ENCODE measurements at places on chromosomes 1 and 21. TPM values are rescaled to one million over a fixed set of nuclear protein-coding genes. Genes with fewer than 3 reads are reported as not detected.
A peak's percentile ranks its signal among the peaks of the same experiment; 100 is the strongest.

The ENSA gene
- total RNA-seq: 224 TPM

The FCN3 gene
- total RNA-seq: 2.4 TPM

The MTARC2 gene
- 4.7 TPM for total RNA-seq

The COA7 gene
- 15.6 TPM for total RNA-seq

The LRRN2 gene
- total RNA-seq: 4.8 TPM

The MARK1 gene
- total RNA-seq: 3.2 TPM

The DSCAM gene
- total RNA-seq: not detected

DNA sequence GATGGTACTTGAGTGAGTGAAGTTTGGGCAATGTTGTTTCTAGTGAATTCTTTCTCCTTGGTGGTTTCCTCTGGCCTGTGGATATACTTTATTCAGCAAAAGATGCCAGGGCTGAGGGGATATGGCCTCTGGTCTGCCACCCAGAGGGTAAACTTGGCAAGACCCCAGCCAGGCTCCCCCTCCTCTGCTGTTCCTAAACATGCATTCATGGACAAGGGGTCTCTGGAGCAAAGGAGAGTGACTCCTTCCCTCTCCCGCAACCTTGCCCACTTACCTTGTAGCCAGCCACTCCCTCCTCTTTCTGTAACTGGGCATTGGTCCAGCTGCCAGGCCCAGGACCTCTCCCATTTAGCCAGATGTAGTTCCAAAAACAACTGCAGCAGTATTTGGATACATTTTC is 43.8 kb downstream of the RUNX3 start:
- H3K4me3 ChIP-seq: no peak overlapping the region
- DNase-seq: no peak
- H3K4me1 ChIP-seq: no peaks in the 10 kb centered on the region

DNA sequence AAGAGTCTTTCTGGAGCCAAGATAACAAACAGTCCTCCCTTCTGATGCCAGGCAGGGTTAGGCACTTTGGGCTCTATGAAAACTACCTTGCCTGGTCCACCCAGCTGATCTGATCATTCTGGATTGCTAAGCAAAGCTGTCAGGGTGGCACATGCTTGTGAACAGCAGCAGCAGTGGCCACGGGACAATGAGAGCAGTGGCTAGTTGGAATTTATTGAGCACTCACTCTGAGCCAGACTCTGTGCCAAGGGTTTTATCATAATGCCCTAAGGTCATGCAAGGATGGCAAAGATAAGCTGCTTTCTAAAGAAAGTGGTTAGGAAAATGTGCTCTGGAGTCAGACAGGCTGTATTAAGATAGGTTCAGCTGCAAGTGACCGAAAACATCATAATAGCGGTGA is 390.4 kb upstream of the VAMP3 start:
- H3K27ac ChIP-seq: no peak overlapping the region
- H3K27me3 ChIP-seq: no peaks in the 10 kb centered on the region
- DNase-seq: no peak

- no peak for DNase-seq
- H3K36me3 ChIP-seq: no peaks in the 10 kb centered on the region
- H3K27ac ChIP-seq: no peak overlapping the region
These were observed 8.1 kb downstream of the KAZN start for GRCh38 chr1:14606632-14607031.

- no peaks in the 10 kb centered on the region for H3K27me3 ChIP-seq
- H3K4me1 ChIP-seq: no peaks in the 10 kb centered on the region
- no peak for DNase-seq
- no peaks in the 10 kb centered on the region for H3K36me3 ChIP-seq
- H3K27ac ChIP-seq: peak overlapping the region; percentile 72
These were observed 553.0 kb downstream of the SMYD3 start for GRCh38 chr1:245953876-245954660.

GRCh38 chr1:172834609-172835008 is 175.7 kb downstream of the FASLG start:
- no peak overlapping the region for H3K4me3 ChIP-seq
- H3K27ac ChIP-seq: no peak overlapping the region
- H3K4me1 ChIP-seq: no peaks in the 10 kb centered on the region
- DNase-seq: no peak
- no peaks in the 10 kb centered on the region for H3K36me3 ChIP-seq

DNA sequence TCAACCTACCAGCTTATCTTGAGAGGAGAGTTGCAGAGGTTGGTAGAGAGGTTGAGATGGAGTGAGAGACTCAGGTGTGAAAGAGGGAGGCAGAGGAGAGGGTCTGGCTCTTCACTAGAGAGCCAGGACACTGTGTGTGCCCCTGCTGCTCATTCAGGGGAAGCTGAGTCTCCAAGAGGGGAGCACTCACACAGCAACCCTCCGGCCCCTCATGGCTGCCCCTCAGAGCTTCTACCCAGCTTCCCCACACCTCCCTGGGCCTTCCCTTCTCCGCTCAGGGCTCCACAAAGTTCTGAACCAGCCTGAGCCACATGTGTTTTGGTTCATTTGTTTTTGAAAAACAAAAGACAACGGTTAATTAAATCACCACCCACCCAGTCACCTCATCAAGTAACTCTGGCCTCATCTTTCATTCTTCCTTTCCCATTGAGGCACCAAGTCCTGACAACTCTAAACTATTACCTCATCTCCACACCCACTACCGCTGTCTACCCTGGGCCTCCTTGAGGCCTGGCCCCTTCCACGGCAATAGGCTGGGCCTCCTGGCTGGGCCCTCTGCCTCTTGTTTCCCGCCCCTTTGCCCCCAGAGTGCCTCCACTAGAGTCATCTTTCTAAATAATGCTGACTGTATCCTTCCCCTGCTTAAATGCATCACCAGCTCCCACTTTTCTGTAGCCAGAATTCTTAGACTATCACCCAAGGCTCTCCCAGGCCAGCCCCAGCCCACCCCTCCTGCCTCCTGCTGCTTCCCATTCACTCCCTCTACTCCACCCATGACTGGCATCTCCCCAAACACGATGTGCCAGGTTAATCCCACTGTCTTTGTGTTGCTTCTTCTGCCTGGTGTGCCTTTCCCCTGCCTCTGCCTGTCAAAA is 33.0 kb downstream of the TNNT2 start:
- no peaks in the 10 kb centered on the region for H3K36me3 ChIP-seq
- H3K4me3 ChIP-seq: no peak overlapping the region
- H3K4me1 ChIP-seq: no peaks in the 10 kb centered on the region

DNA sequence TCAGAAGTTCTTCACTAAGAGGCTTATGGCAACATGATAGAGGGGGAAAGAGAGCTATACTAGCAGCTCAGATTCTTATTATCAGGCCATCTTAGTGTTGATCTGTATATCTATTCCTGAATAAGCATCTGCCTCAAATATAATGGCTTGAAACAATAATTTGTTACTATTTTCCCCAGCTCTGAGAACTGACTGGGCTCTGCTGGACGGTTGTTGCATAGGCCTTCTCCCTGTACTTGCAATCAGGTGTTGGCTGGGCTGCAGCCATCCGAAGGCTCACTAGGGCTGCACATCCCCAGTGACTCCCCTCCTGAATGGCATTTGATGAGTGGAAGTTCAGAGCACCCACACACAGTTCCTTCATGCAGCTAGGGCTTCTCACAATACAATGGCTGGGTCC is 116.0 kb downstream of the PROX1 start:
- no peak for DNase-seq
- H3K36me3 ChIP-seq: no peaks in the 10 kb centered on the region
- no peak overlapping the region for H3K4me3 ChIP-seq
- H3K4me1 ChIP-seq: no peaks in the 10 kb centered on the region
- no peaks in the 10 kb centered on the region for H3K27me3 ChIP-seq
- H3K27ac ChIP-seq: no peak overlapping the region

- DNase-seq: no peak
- H3K27me3 ChIP-seq: no peaks in the 10 kb centered on the region
- H3K4me3 ChIP-seq: no peak overlapping the region
These were observed 273.1 kb upstream of the SNX7 start for GRCh38 chr1:98388441-98388840.

GRCh38 chr1:197472141-197472540 is 204.1 kb downstream of the CRB1 start:
- no peak overlapping the region for H3K27ac ChIP-seq
- no peaks in the 10 kb centered on the region for H3K4me1 ChIP-seq
- no peaks in the 10 kb centered on the region for H3K27me3 ChIP-seq
- no peaks in the 10 kb centered on the region for H3K36me3 ChIP-seq
- H3K4me3 ChIP-seq: no peak overlapping the region
- no peak for DNase-seq

DNA sequence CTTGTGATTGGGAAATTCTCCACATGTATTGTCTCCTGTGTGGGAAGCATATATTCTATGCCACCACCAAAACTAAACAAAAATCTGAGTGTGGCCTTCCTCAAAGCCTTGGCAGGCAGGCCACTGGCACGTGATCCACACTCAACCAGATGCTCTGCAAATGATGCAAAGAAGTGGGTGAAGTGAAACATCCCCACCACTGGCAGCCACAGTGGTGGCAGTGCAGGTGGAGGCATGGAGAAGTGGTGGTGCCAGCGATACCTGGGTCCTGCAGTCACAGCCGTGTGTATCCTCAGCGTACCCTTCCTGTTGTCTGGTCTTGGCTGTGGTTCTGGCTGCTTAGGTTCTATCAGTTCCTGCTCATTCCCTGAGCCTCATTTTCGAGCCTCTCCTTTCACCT is 65.2 kb downstream of the PLPPR5 start:
- no peak overlapping the region for H3K27ac ChIP-seq
- no peak overlapping the region for H3K4me3 ChIP-seq
- DNase-seq: no peak
- H3K36me3 ChIP-seq: no peaks in the 10 kb centered on the region
- H3K27me3 ChIP-seq: no peaks in the 10 kb centered on the region

- no peak overlapping the region for H3K27ac ChIP-seq
- H3K4me3 ChIP-seq: no peak overlapping the region
- no peaks in the 10 kb centered on the region for H3K27me3 ChIP-seq
- DNase-seq: no peak
These were observed 358.7 kb downstream of the BARHL2 start for GRCh38 chr1:90358448-90358847.

DNA sequence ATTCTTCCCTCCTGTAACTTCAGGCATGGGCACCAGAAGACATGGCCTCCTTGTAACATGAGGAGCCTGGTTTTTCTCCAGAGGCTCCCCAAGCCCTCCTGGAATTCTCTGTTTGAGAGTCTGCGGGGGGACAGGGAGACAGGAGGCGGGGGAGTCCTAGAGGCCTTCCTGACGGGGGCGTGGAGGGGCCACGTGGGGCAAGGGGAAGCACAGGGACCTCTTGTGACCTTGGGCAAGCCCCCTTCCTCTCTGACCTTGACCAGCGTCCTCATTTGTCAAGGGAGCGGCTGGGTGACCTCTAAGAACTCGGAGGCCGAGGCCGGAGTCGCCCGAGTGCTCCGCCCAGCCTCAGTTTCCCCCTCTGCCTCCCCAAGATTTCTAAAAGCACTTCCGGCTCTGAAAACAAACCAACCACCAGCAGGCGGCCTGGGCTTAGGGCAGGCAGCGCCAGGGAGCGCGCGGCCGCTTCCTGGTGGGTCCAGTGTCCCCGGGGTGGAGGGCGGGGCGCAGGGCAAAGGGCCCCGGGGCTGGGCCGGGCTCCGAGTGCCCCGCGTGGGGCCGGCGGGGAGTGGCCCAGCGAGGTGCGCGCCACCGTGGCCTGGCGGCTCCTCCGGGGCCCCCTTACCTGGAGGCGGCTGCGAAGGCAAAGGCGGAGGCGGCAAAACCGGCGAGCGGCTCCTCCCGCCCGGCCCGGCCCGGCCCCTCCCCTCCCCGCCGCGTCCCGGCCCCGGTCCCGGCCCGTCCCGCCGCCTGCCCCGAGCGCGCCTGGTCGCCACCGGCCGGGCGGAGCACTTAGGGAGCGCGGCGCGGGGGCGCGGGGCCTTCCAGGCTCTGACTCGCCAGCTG is at the start of gene TMCO4:
TSS of gene TMCO4 (minus strand) at position 687 of the 846 bp plus-strand sequence. CDS start 19,158 bp downstream, outside the sequence.
- H3K4me1 ChIP-seq: no peaks in the 10 kb centered on the region
- H3K4me3 ChIP-seq: peak within 1 kb of the TSS; percentile 71
- H3K27me3 ChIP-seq: no peaks in the 10 kb centered on the region
- no peaks in the 10 kb centered on the region for H3K36me3 ChIP-seq
- peak within 1 kb of the TSS; percentile 90 for H3K27ac ChIP-seq

GRCh38 chr1:181504399-181504842 is 21.1 kb downstream of the CACNA1E start:
- no peaks in the 10 kb centered on the region for H3K4me1 ChIP-seq
- H3K4me3 ChIP-seq: no peak overlapping the region
- H3K36me3 ChIP-seq: no peaks in the 10 kb centered on the region
- H3K27me3 ChIP-seq: no peaks in the 10 kb centered on the region

DNA sequence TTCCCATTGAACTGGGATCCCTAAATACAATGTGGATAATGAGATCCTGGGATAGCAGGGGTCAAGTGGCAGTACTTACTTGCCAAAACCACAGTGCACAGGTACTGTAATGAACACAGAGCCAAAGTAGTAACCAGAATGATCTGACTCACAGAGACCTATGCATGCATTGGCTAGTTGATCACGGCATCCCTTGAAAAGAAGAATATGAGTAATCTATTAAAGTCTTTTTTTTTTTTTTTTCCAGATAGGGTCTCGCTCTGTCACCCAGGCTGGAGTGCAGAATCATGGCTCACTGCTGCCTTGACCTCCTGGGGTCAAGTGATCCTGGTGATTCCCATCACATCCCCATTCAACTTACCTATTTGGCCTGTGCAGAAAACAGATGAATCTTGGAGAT is 29.4 kb upstream of the EIF4G3 start:
- no peaks in the 10 kb centered on the region for H3K4me1 ChIP-seq
- no peak overlapping the region for H3K4me3 ChIP-seq
- no peaks in the 10 kb centered on the region for H3K27me3 ChIP-seq
- H3K27ac ChIP-seq: no peak overlapping the region
- no peak for DNase-seq

GRCh38 chr21:45177039-45177438 is 102.7 kb downstream of the ADARB1 start:
- no peaks in the 10 kb centered on the region for H3K36me3 ChIP-seq
- DNase-seq: no peak
- H3K4me3 ChIP-seq: no peak overlapping the region

- H3K36me3 ChIP-seq: no peaks in the 10 kb centered on the region
- DNase-seq: peak; percentile 62
- H3K27ac ChIP-seq: peak overlapping the region; percentile 92
- H3K4me3 ChIP-seq: no peak overlapping the region
- H3K27me3 ChIP-seq: no peaks in the 10 kb centered on the region
These were observed 13.9 kb downstream of the URB1 start for GRCh38 chr21:32378956-32379355.

- H3K4me3 ChIP-seq: no peak overlapping the region
- no peaks in the 10 kb centered on the region for H3K27me3 ChIP-seq
- H3K4me1 ChIP-seq: no peaks in the 10 kb centered on the region
- DNase-seq: no peak
These were observed 71.0 kb upstream of the GNG4 start for GRCh38 chr1:235720544-235720943.

DNA sequence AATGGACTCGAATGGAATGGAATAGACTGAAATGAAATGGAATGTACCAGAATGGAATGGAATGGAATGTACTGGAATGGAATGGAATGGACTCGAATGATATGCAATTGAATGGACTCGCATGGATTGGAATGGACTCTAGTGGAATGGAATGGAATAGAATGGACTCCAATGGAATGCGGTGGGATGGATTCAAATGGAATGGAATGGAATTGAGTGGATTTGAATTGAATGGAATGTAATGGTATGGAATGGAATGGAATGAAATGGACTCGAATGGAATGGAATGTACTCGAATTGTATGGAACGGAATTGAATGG is 99.6 kb upstream of the FBXO28 start:
- no peaks in the 10 kb centered on the region for H3K4me1 ChIP-seq

GRCh38 chr1:224245188-224245587 is 62.1 kb downstream of the DEGS1 start:
- no peak overlapping the region for H3K4me3 ChIP-seq
- H3K36me3 ChIP-seq: no peaks in the 10 kb centered on the region
- H3K27ac ChIP-seq: no peak overlapping the region
- no peaks in the 10 kb centered on the region for H3K4me1 ChIP-seq
- DNase-seq: no peak

Data from uterus (tissue), 4 donors.